Nephron progenitor cell (in vitro differentiated cells): ENCODE measurements at places on chromosomes 6 and 20.

GRCh38 chr6:42661540-42662153 is 60.8 kb downstream of the PRPH2 start:
- no peak overlapping the region for H3K4me3 ChIP-seq
- H3K4me1 ChIP-seq = peaks cover 5% of the 10 kb centered on the region
- H3K36me3 ChIP-seq = peaks cover 69% of the 10 kb centered on the region
- no peaks in the 10 kb centered on the region for H3K27me3 ChIP-seq
- peak; percentile 84 for DNase-seq

- H3K4me3 ChIP-seq = peak overlapping the region; percentile 97
- peaks cover 4% of the 10 kb centered on the region for H3K36me3 ChIP-seq
- DNase-seq = peak; percentile 59
- peak overlapping the region; percentile 99 for H3K27ac ChIP-seq
- H3K27me3 ChIP-seq = no peaks in the 10 kb centered on the region
These were observed 1.0 kb downstream of the TSHZ2 start for GRCh38 chr20:52972965-52973819.

GRCh38 chr20:57844626-57845596 is 135.1 kb upstream of the PMEPA1 start:
- H3K27ac ChIP-seq = no peak overlapping the region
- H3K27me3 ChIP-seq = peaks cover 15% of the 10 kb centered on the region
- H3K4me1 ChIP-seq = peaks cover 26% of the 10 kb centered on the region
- H3K4me3 ChIP-seq = no peak overlapping the region
- H3K36me3 ChIP-seq = no peaks in the 10 kb centered on the region
- no peak for DNase-seq

- peaks cover 4% of the 10 kb centered on the region for H3K4me1 ChIP-seq
- peaks cover 19% of the 10 kb centered on the region for H3K27me3 ChIP-seq
- no peak overlapping the region for H3K27ac ChIP-seq
- H3K4me3 ChIP-seq = no peak overlapping the region
- DNase-seq = no peak
These were observed 28.3 kb downstream of the NFATC2 start for GRCh38 chr20:51514249-51514648.

GRCh38 chr6:44003345-44004061 is 123.7 kb downstream of the MRPL14 start:
- no peak overlapping the region for H3K27ac ChIP-seq
- no peak for DNase-seq
- no peaks in the 10 kb centered on the region for H3K36me3 ChIP-seq
- H3K4me1 ChIP-seq = peaks cover 69% of the 10 kb centered on the region
- H3K4me3 ChIP-seq = peak overlapping the region; percentile 55

GRCh38 chr6:2185466-2185865 is 59.9 kb downstream of the GMDS start:
- H3K4me3 ChIP-seq = no peak overlapping the region
- DNase-seq = no peak
- H3K27ac ChIP-seq = no peak overlapping the region
- H3K36me3 ChIP-seq = no peaks in the 10 kb centered on the region
- peaks cover 19% of the 10 kb centered on the region for H3K4me1 ChIP-seq

- peaks cover 19% of the 10 kb centered on the region for H3K4me1 ChIP-seq
- no peaks in the 10 kb centered on the region for H3K36me3 ChIP-seq
- H3K27me3 ChIP-seq = peaks cover 4% of the 10 kb centered on the region
- DNase-seq = no peak
- no peak overlapping the region for H3K27ac ChIP-seq
These were observed 44.7 kb upstream of the TAGAP start for GRCh38 chr6:159089443-159089842.

DNA sequence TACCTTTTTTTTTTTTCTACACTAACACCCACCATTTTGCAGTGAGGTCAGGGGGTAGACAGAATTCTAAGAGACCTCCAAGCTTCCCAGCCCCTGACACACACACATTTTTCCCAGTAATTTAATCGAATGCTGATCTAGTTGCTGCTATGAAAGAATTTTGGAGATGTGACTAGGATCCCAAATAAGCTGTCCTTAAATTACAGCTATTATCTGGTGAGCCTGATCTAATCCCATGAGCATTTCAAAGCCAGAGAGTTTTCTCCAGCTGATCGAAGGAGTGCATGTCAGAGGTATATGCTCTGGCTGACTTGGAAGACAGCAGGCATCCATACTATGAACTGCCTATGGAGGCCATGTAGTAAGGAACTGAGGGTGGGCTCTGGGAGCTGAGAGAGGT is 503.8 kb upstream of the MARCKS start:
- no peak overlapping the region for H3K4me3 ChIP-seq
- peak overlapping the region; percentile 60 for H3K27ac ChIP-seq
- peaks cover 2% of the 10 kb centered on the region for H3K27me3 ChIP-seq
- peaks cover 42% of the 10 kb centered on the region for H3K4me1 ChIP-seq

GRCh38 chr6:109118871-109119354 is 23.6 kb downstream of the CEP57L1 start:
- peaks cover 6% of the 10 kb centered on the region for H3K36me3 ChIP-seq
- no peak overlapping the region for H3K27ac ChIP-seq
- no peaks in the 10 kb centered on the region for H3K27me3 ChIP-seq
- no peak for DNase-seq
- H3K4me3 ChIP-seq = no peak overlapping the region

- DNase-seq = no peak
- no peak overlapping the region for H3K27ac ChIP-seq
- no peak overlapping the region for H3K4me3 ChIP-seq
- no peaks in the 10 kb centered on the region for H3K36me3 ChIP-seq
- H3K4me1 ChIP-seq = peaks cover 8% of the 10 kb centered on the region
These were observed 11.3 kb downstream of the ZHX3 start for GRCh38 chr20:41306061-41306727.

DNA sequence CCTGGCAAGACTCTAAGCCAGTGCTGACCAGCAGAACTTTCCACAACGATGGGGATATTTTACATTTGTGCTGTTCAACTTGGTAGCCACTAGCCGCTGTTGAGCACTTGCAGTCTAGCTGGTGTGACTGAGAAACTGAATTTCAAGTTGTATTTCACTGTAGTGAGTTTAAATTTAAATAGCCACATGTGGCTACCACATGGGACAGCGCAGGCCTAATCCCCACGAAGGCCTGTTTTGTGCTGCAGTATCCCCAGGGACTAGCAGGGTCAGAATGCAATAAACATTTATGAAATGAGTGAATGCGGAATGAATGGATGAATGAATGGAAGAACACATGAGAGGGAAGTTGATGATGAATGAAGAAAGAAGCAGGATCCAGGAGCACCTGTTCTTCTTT is 115.8 kb downstream of the TRERF1 start:
- no peak overlapping the region for H3K27ac ChIP-seq
- no peaks in the 10 kb centered on the region for H3K36me3 ChIP-seq
- H3K27me3 ChIP-seq = peaks cover 16% of the 10 kb centered on the region
- peaks cover 15% of the 10 kb centered on the region for H3K4me1 ChIP-seq
- no peak overlapping the region for H3K4me3 ChIP-seq

DNA sequence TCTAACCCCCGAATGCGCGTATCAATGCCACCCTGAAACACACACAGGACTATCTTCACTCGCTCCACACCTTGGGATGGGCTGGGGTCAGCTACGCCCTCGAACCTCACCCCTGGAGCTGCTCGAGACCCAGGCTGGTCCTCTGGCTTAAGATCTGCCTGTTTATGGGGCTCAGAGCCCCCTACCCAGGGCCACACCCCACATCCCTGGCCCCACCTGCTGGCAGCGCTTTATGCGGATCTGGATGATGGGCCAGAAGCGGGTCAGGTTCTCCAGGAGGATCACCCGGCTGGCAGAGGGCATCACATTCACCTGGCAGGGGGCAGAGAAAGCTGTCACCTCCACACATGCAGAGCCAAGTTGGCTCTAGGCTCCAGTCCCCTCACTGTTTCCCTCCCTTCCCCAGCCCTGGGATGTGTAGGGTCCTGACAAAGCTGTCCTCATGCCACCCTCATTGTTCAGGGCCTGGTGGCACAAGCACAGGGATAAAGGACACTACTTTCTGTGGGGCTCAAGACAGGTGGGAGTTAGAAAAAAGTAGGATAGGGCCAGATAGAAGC is 8.2 kb downstream of the CUL7 start:
- no peaks in the 10 kb centered on the region for H3K27me3 ChIP-seq
- H3K27ac ChIP-seq = peak overlapping the region; percentile 80
- no peak for DNase-seq
- no peak overlapping the region for H3K4me3 ChIP-seq
- peaks cover 62% of the 10 kb centered on the region for H3K36me3 ChIP-seq

- H3K4me1 ChIP-seq = peaks cover 20% of the 10 kb centered on the region
- no peaks in the 10 kb centered on the region for H3K27me3 ChIP-seq
- no peak overlapping the region for H3K4me3 ChIP-seq
- no peaks in the 10 kb centered on the region for H3K36me3 ChIP-seq
- no peak for DNase-seq
These were observed 37.1 kb downstream of the TNFAIP3 start for GRCh38 chr6:137903933-137904821.

- H3K4me1 ChIP-seq = no peaks in the 10 kb centered on the region
- H3K27ac ChIP-seq = no peak overlapping the region
- no peak overlapping the region for H3K4me3 ChIP-seq
- DNase-seq = no peak
These were observed 705.0 kb downstream of the EPHA7 start for GRCh38 chr6:92714346-92714745.

- peak overlapping the region; percentile 33 for H3K4me3 ChIP-seq
- H3K27ac ChIP-seq = peak overlapping the region; percentile 98
- peaks cover 73% of the 10 kb centered on the region for H3K4me1 ChIP-seq
These were observed 5.3 kb downstream of the RIPOR2 start for GRCh38 chr6:24930431-24930871.

DNA sequence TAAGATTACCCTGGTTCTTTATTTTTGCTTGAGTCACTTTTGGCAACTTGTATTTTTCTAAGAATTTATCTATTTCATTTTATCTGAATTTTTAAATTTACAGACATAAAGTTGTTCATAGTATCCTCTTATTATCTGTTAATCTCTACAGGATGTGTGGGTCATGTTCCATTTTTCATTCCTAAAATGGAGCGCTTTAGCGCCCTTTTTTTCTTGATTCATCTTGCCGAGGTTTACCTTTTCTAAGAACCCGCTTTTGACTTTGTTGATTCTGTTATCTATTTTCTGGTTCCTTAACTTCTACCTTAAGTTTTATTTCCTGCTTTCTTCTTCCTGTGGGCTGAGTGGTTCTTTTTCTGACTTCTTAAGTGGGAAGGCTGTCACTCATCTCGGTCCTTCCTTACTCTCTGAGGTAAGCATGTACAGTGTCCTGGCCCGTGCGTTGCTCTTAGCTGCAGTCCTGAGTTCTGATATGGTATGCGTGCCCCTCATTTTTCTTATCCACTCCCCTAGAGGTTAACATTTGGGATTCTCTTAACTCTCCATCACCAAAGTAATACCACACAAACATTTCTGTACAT is 399.8 kb downstream of the CDC5L start:
- H3K4me1 ChIP-seq = peaks cover 29% of the 10 kb centered on the region
- H3K27me3 ChIP-seq = peaks cover 2% of the 10 kb centered on the region
- H3K27ac ChIP-seq = no peak overlapping the region
- DNase-seq = no peak
- no peak overlapping the region for H3K4me3 ChIP-seq

GRCh38 chr20:23157734-23158133 is 71.6 kb upstream of the CD93 start:
- H3K27me3 ChIP-seq = peaks cover 3% of the 10 kb centered on the region
- no peaks in the 10 kb centered on the region for H3K36me3 ChIP-seq
- peaks cover 48% of the 10 kb centered on the region for H3K4me1 ChIP-seq
- no peak for DNase-seq
- no peak overlapping the region for H3K27ac ChIP-seq

DNA sequence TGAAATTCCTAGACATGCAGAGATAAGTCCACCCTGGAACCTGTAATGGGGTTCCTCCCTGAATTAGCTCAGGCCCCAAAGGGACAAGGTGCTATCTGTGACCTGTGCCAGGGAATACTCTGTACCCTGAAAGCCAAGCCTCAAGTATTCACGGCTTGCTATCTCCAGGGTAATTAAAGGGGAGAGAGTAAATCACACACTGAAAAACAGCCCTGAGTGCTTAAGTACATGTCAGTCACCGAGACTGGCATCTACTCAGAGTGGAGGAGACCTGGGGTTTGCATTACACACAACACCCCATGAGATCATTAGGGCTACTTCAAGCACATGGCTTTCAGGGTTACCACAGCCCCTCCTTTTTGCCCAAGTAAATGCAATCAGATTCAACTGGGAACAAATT is 188.1 kb downstream of the CD83 start:
- no peak overlapping the region for H3K4me3 ChIP-seq
- DNase-seq = no peak
- peaks cover 45% of the 10 kb centered on the region for H3K4me1 ChIP-seq
- no peaks in the 10 kb centered on the region for H3K36me3 ChIP-seq

DNA sequence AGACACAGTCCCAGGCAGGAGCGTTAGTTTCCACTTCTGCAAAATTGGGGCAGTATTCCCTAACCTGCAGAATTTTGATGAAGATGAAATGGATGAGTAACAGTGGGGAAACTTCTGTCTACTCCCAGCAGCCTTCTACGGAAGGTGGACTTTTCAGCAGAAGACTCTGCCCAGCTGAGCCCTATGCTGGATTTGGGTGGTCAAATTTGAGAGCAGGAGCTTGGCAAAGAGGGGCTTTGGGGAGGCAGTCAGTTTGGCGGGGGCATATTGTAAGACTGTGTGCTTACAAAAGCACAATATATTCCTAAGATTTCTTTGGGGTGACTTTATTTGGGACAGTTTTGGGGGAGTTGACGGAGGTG is 5.4 kb upstream of the SDCBP2 start:
- H3K4me3 ChIP-seq = no peak overlapping the region
- H3K4me1 ChIP-seq = peaks cover 9% of the 10 kb centered on the region
- no peak overlapping the region for H3K27ac ChIP-seq
- peaks cover 47% of the 10 kb centered on the region for H3K36me3 ChIP-seq
- no peak for DNase-seq

GRCh38 chr6:146961831-146962230 is 242.4 kb upstream of the STXBP5 start:
- H3K36me3 ChIP-seq = peaks cover 13% of the 10 kb centered on the region
- no peak overlapping the region for H3K4me3 ChIP-seq
- H3K4me1 ChIP-seq = no peaks in the 10 kb centered on the region
- no peak overlapping the region for H3K27ac ChIP-seq
- no peak for DNase-seq

DNA sequence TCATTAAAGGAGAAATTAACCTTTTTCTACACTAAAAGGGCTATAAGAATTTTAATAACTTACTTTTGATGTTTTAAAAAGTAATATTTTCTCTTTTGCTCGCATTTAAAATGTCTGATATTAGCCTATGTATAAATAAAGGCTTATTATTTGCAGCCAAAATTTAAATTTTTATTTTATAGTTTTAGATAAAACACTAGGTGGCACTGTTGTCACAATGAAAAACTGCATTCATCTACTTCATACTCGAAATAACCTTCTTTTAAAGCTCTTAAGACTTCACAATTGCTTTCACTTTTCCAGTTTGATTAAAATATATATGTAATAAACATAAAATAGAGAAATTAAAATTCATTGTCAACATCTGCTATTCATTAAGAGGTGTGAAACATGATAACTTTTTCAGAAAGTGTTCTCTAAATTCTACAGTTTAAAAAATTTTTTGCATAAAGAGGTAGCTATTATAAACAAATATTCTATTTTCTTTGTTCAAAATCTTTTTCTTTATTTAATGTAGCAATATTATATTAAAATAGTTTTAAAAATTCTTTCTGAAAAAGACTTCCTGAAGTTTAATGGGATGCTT is 78.8 kb upstream of the DEFB112 start:
- H3K36me3 ChIP-seq = no peaks in the 10 kb centered on the region
- H3K4me3 ChIP-seq = no peak overlapping the region
- H3K27ac ChIP-seq = no peak overlapping the region
- peaks cover 18% of the 10 kb centered on the region for H3K27me3 ChIP-seq
- DNase-seq = no peak
